Cardiac septum (tissue), 1 donor: ENCODE measurements at places on chromosomes 3 and 15. TPM values are rescaled to one million over a fixed set of nuclear protein-coding genes. Genes with fewer than 3 reads are reported as not detected.

VPS33B gene
- 6.8 TPM for total RNA-seq

CLSTN2 gene
- total RNA-seq, result 3.9 TPM

BCL2A1 gene
- 1.1 TPM for total RNA-seq

WNT7A gene
- not detected for total RNA-seq

LTK gene
- total RNA-seq, result 0.65 TPM

SOX2 gene
- total RNA-seq, result not detected

C2CD4B gene
- 1.7 TPM for total RNA-seq

DLL4 gene
- total RNA-seq, result 11.5 TPM

BFSP2 gene
- total RNA-seq, result not detected

SQOR gene
- total RNA-seq, result 12.3 TPM

PLA2G4B gene
- total RNA-seq, result 3.4 TPM

SLC28A2 gene
- total RNA-seq, result not detected

SLC6A20 gene
- not detected for total RNA-seq

ATP13A5 gene
- not detected for total RNA-seq

CLCN2 gene
- total RNA-seq, result 3.1 TPM

PLS1 gene
- total RNA-seq, result 0.81 TPM

ERICH6 gene
- 0.19 TPM for total RNA-seq

GRIP2 gene
- 67.8 TPM for total RNA-seq

GOLGA6L4 gene
- total RNA-seq, result 2.5 TPM

GDPGP1 gene
- 10.6 TPM for total RNA-seq

TMC3 gene
- total RNA-seq, result not detected

CMTM8 gene
- 5.5 TPM for total RNA-seq

CFAP20DC gene
- 0.08 TPM for total RNA-seq

NRROS gene
- 2.6 TPM for total RNA-seq

FRMD5 gene
- 69.1 TPM for total RNA-seq

RPUSD2 gene
- total RNA-seq, result 8.7 TPM

CRELD1 gene
- 60.1 TPM for total RNA-seq

SPTSSB gene
- 0.51 TPM for total RNA-seq

MME gene
- 3.6 TPM for total RNA-seq

MAGEL2 gene
- 0.11 TPM for total RNA-seq
